Caudate nucleus (tissue), 63 donors: ENCODE measurements at places on chromosomes 5 and 9.

GRCh38 chr5:122723606-122724352 is 51.1 kb upstream of the SNX2 start:
- DNase-seq, result no peak

DNA sequence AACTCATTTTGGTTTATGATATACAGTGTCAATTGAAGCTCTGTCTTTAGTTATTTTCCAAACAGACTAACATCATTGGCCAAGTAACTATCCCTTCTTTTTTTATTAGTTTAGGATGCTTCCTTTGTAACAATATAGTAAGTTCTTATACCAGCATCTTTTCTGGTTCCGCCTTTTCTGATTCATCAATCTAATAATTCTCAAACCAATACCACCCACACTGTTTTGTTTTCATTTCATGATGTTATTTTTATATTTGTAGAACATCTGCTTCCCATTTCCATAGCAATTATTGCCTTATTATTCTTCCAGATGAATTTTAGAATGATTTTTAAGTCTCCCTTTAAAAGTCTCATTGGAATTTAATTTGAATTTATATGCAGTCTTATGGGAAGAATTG is 218.1 kb downstream of the RFK start:
- no peak for DNase-seq

- DNase-seq, result no peak
These were observed 114.3 kb upstream of the PCSK5 start for GRCh38 chr9:75775966-75776691.

- DNase-seq, result no peak
These were observed 42.5 kb upstream of the PPARGC1B start for GRCh38 chr5:149687486-149688168.

- DNase-seq, result no peak
These were observed 25.9 kb upstream of the TRPM3 start for GRCh38 chr9:71147368-71147767.

GRCh38 chr5:91955610-91956009 is 572.5 kb upstream of the ARRDC3 start:
- DNase-seq, result no peak
